ENCODE measurements at places on chromosomes 13 and 19.

- DNase-seq = no peak
Observed at GRCh38 chr13:45816427-45816826, 35.1 kb downstream of the SIAH3 start.

DNA sequence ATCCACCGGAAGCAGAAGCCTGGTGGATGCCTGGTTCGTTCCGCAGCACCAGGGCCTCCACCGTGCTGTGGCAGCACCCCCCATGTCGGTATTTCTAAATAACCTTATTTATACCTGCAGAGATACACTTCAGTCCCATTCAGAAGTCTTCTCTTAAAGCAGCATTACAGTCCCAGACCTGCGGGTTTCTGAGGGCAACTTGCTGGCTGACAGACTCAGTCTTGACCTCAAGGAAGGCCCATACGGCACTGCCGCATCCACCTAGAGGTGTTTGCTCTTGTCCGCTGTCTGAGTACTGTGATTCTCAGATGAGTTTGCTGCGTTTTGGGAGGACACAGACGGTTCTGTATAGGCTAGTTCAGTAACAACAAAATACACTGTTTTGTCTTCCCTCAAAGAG lies 16.9 kb upstream of the TEX29 start:
- no peak for DNase-seq

DNA sequence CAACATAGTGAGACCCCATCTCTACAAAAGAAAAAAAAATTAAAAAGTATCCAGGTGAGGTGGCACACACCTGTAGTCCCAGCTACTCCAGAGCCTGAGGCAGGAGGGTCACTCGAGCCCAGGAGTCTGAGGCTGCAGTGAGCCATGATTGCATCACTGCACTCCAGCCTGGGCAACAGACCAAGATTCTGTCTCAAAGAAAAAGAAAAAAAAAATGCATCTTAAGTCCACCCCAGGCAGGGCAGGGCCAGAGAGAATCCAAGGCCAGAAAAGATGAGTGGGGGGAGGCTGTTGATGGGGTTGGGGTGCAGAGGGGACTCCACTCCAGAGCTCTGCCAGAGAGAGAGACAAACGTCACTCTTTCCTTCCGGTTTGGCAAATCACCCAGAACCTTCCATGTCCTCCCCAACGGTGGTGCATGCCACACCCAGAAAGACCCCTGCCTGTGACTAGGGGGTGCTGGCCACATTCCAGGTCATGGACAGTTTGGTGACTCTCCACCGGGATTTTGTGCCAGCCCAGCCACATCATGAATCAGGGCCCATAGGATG lies 431 bp downstream of the FUT3 start:
- no peak for DNase-seq

DNA sequence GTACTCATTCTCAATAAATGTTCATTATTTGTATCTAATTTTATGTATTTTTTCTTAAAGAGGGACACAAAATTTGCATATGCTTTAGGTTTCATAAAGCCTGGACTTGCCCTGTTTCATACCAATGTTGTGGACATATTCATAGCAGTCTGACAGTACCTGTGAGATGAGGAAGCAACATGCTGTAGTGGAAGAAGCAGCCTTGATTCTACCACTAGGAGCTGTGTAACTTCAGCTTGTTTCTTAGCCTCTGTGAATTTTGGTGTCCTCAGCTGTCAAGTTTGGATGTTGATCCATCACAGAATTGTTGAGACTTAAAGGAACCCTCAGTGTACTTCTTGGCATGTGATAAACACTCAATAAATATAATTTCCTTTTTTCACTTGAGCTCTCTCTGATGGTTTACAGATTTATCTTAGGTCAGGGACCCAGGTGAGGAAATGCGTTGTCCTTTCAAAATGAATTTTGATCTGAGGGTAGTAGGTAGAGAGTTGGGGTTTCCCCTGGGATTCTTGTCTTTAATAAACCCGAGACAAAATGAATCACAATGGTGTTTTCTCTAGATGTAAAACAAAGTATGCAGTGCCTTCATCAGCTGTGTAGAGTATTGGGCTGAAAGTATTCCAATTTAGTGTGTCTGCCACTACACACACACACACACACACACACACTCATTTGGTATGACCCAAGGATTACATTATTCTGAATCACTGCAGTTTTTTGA lies 152.1 kb downstream of the KCNRG start:
- no peak for DNase-seq

- no peak for DNase-seq
Observed at GRCh38 chr19:13929956-13930355, 8.3 kb downstream of the PODNL1 start.

DNA sequence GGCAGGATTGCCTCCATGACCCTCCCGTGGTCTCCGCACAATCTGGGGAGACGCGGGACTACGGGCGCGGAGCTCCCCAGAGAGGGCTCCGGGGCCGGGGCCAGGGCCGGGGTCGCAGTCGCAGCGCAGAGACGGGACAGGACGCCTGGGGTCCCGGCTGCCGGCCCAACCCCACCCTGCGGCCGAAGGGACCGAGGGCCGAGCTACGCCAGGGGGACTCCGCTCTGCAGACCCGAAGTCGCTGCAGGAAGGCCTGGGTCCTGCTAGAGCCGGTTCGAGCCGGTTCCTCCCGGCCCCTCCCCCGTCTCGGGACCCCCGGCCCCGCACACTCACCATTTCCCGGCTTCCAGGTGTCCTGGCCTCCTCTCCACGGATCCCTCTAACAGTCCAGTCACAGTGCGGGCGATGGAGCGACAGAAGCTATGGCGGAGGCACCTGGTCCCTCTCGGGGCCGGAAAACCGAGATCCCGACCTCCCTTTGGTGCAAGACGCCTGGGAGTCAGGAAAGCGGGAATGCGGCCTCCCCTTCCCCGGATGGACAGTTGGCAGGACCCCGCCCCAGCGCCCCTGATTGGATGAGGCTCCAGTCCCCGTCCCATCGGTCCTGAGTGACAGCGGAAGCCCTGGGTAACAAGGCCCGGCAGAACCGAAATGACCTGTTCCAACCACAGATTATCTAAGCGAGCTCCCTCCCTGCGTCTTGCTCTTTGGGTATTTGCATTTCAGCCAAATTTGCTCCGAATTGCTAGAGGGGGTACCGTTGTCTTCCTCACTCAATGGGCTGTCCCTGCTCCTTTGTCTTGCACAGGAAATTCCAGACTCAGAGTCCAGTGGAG lies at the start of gene ZNF625:
Gene ZNF625, minus strand, starts transcription at position 512 of the 836 bp plus-strand sequence. Its CDS starts 176 bp downstream, at position 336.
- no peak for DNase-seq

DNA sequence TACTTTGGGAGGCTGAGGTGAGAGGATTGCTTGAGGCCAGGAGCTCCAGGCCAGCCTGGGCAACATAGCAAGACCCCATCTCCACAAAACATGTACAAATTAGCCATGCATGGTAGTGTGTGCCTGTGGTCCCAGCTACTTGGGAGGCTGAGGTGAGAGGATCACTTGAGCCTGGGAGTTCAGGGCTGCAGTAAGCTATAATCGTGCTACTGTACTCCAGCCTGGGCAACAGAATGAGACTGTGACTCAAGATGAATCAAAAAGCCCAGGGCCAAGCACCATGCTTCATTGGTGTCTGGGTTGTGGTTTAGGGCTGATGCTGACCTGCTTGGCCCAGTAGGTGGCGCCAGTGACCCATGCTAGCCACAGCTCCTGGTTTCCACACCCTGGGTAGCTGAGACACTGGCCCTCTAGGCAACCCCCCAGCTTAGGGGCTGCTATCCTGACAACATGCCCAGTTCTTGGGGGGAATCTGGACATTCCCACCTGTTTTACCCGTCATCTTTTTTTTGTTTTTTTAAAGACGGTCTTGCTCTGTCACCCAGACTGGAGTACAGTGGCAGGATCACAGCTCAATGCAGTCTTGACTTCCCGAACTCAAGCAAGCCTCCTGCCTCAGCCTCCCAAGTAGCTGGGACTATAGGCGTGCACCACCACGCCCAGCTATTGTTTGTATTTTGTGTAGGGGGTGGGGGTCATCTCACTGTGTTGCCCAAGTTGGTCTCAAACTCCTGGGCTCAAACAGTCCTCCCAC lies 5.5 kb downstream of the CCDC124 start:
- peak; percentile 85 for DNase-seq

GRCh38 chr19:22427960-22428913 lies 6.1 kb upstream of the ZNF98 start:
- DNase-seq = no peak
